ENCODE measurements at places on chromosomes 16 and 17.

GRCh38 chr17:21119919-21120249 lies 6.9 kb upstream of the DHRS7B start:
- no peak for DNase-seq

DNA sequence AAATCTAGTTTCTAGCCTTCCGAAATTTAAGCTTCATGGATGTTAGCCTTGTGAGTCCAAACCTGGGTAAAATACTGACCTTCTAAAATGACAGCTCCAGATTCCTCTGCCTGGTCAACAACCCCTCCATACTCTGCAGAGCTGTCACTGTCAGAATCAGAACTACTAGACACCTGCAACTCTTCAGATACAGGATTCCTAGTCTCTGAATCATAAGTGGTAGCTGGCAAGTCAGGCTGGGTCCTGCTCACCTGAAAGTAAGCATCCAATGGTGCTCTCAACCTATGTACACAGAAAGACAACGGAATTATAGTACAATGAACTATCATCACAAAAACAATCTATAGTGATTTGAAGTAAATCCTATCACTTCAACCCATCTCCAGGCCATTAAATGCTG lies 14.8 kb downstream of the RFWD3 start:
- DNase-seq = no peak

GRCh38 chr17:73956595-73957465 lies 246.6 kb upstream of the RPL38 start:
- DNase-seq = peak; percentile 1

GRCh38 chr16:58212824-58213655 lies 15.1 kb upstream of the CSNK2A2 start:
- no peak for DNase-seq

- no peak for DNase-seq
These were observed 173.6 kb downstream of the PHKB start for GRCh38 chr16:47634727-47635126.

GRCh38 chr16:8948831-8949230 lies 14.9 kb downstream of the USP7 start:
- DNase-seq = no peak

DNA sequence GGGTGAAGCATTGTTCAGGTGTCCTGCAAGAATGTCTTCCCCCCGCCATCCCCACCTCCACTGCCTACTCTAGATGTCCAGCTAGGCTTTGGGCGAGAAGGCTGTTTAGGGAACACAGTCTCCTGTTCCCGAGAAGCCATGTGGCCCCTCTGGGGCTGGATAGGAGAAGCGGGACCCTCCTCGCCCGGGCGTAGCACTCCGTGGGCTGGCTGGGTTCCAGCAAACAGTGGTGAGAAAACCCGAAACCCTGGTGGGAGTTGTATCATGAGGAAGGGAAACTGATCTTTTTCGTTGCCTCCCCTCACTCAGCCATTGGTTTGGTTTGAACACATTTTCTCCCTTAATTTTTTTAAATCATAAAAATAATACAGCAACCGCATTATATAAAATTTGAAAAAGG lies 56.6 kb downstream of the IRF8 start:
- no peak for DNase-seq

GRCh38 chr16:66272461-66272860 lies 94.0 kb upstream of the CDH5 start:
- no peak for DNase-seq

DNA sequence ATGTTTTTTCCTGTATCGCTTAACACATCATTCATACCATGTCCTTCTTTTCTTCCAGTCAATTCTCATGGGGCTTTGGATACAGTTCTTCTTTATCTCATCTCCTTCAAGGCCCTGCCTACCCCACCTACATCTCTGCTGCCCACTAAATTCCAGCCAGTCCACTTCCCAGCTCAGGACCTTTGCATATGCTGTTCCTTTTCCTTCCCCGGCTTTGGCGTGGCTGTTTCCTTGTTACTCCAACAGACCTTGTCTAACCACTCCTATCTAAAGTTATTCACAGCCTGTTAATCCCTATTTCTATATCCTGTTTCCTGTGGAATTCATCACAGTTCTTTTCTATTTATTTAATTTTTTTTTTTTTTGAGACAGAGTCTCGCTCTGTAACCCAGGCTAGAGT lies 6.6 kb upstream of the STAT3 start:
- no peak for DNase-seq

- no peak for DNase-seq
These were observed 29.9 kb downstream of the PIEZO1 start for GRCh38 chr16:88754912-88755744.

DNA sequence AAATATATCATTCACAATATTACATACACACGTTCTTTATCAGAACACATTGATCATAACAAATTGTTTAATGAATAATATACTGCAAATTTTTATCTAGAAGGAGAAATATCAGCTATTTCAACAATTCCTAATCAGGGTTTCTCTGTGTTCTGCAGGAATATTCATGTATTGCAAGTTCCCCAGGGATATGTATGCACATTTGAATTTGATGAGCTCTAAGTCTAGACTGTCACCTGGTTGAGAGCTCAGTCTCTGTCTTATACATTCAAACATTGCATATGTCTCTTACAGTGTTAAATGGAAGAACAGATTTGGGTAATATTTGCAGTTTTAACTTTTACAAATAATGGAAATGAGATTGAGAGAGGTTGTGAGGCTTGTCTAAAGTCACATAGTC lies 829.7 kb downstream of the CDH11 start:
- DNase-seq = no peak

DNA sequence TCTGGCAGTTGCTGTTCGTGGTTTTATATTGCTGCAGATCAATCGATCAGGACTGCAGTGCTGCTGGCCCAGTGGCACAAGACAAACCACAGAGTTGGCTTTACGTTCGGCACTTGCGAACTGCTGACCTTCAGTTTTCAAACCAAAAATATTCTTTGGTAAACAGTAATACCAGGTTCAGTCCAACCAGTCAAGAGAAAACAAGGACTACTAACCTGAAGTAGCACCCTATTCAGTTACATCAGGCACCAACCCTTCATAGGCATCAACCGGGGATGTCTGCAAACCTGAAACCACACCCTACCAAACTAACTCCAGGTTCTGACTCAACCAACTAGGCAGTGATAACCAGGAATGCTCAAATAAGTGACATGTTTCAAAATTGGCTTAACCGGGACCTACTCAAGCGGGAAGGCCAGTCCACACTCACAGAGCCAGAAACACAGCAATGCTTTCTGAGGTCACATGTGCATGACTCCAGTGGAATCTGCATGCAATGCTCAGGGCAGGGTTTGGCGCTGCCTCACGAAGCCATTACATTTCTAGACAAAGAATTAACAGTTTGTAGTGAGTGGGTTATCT lies 91.1 kb downstream of the SMG6 start:
- DNase-seq = no peak

DNA sequence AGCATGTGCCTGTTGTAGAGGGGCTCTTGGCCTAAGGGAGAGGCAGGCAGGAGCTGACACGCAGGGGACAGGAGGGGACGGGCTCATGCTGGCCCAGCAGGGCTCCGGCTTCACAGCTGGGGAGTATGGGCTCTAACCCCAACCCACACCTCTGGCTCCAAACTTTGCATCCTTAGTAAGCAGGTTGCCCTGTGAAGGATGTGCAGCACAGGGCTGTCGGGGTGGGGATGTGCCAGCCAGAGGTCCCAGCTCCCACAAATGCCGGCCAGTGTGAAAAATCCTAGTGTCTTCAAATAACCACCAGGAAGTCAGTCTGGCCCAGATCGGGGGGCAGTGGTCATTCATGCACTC lies 14.0 kb upstream of the FAM83G start:
- no peak for DNase-seq

GRCh38 chr16:11561454-11561805 lies 25.3 kb downstream of the LITAF start:
- DNase-seq = no peak

Data from SK-N-MC (cell line).